CD4-positive, alpha-beta T cell treated with Interleukin-17A for 1 hour (primary cell): ENCODE measurements at places on chromosomes 12 and 14.

GRCh38 chr12:62731055-62731820 is 203.7 kb downstream of the PPM1H start:
- no peak for DNase-seq

DNA sequence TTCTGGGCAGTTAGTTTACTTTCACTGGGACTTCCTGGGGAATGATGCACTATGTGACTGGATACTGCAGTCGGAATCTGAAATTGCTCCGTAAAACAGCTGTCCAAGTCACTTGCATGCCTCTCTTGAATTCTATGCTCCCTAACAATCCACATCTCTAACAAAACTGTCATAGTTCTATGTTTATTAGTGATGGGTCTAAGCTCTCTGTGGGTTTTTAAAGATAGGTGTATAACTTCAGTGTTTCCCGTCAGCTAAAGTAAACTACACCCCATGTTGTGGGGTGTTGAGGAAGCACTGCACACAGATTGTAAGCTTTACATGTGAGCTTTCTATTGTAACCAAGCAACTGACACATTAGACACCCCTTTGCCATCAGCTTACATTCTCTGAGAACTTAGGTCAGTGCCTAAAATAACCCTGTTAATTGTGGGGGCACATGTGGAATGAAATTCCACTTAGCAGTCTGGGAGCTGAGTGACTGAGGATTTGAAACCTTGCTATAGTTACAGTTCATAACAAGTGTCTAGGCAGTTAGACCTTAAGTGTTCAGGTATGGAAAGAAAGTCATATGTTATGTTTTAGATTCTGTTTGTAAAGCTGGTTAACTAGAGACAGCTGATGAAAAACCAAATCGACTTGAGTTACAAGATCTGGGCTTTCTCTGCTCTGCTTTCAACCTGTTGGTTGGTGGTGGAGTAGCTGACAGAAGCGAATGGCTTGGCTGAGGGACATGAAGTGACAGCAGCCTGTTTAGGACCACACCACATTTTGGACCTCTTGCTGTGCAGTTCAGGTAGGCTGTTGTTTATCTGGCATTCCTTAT is 165.7 kb downstream of the AKAP6 start:
- no peak for DNase-seq

DNA sequence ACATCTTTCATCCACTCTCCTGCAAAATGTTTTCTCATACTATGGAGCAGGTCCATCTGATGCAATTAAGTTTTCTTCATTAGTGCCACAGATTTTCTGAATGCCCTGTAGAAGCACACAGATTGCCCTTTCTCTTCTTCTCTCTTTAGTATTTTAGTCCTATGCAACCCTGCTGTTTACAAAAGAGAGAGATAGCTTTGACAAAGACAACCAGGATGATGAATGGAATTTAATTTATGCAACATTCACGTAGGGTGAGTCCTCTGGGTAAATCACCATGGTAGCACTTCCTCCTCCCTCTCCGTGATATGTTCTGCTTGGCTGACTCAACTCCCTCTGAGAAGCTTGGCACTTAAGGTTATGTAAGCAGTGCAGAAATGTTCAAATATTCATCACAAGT is 400.9 kb upstream of the PDE3A start:
- DNase-seq: no peak

GRCh38 chr12:80766897-80767296 is 50.2 kb downstream of the MYF5 start:
- DNase-seq: no peak

DNA sequence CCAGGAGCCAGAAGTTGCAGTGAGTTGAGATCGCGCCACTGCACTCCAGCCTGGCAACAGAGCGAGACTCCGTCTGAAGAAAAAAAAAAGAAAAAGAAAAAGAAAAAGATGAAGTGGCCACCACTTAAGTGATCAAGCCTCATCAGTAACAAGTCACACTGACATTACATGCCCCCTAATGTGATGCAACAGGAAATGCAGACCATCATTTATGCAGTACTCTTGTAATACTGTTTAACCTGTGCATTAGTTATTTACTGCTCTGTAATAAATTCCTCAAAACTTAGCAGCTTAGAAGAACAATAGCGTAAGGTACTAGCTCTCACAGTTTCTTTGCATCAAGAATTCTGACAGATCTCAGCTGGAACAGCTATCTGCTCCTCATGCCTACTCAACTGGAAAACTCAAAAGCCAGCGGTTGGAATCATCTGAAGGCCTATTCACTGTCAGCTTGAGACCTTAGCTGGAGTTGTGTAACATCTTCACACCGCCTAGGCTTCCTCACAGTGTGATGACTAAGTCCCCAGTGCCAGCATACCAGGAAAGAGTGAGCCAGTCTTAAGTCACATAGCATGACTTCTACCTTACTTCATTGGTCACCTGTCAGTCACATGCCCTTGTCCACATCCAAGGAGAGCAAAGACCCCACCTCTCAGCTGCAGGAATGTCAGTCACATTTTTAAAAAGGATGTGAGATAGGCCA is 31.5 kb downstream of the EPS8 start:
- DNase-seq: no peak

GRCh38 chr12:18640321-18640955 is 97.4 kb downstream of the PLCZ1 start:
- no peak for DNase-seq

DNA sequence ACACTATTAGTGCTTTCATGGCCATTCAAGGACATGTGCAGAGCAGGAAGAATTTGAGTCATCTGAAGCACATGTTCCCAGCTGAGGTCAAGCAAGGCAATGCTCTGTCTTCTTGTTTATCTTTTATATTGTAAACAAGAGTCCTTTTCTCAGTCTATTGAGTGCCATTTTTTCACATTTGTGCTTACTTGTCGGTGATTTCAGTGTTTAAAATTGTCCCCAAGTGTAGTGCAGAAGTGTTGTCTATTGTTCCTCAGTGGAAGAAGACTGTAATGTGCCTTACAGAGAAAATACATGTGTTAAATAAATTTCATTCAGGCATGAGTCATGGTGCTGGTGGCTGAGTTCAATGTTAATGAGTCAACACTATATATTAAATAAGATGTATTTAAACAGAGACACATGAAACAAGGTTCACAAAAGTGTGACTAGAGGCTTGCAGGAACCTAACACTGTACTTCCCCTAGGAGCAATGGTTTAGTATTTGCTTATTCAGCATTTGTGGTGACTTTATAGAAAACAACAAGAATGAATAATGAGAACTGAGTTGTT is 391.1 kb downstream of the LRIG3 start:
- no peak for DNase-seq

- DNase-seq: no peak
These were observed 3.1 kb downstream of the DDIT3 start for GRCh38 chr12:57517187-57517586.

DNA sequence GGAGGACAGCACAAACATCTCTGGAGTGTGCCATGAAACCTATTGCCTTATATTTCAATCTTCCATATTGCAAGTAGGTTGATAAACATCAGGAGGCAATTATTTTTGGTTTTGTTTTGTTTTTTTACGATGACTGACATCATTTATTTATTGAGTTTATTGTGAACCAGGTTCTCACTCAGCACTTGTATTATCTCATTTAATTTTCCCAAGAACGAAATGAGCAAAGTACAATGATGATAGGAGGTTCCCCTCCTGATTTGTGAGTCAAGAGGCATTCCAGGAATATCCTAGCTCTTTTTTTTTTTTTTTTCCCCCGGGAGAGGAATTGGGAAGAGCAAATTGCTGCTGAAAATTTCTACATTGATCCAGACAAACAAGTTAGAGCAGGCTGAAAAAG is 4.7 kb downstream of the SOCS2 start:
- DNase-seq: no peak

DNA sequence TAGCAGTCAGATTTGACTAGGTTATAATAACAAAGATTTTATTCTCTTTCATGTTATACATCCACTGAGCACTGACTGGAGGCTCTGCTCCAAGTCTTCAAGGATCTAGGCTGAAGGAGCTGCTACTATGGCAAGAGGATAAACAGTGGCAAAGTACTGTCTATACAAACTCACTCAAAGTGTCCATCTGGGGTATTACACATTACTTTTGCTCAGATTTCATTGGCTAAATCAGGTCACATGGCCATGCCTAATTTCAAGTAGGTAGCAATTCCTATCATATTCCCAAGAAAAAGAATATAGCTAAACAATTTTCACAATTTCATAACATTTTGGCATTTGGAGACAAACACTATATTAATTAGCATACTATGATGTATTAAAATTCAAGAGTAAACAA is 40.9 kb downstream of the CDK17 start:
- no peak for DNase-seq

DNA sequence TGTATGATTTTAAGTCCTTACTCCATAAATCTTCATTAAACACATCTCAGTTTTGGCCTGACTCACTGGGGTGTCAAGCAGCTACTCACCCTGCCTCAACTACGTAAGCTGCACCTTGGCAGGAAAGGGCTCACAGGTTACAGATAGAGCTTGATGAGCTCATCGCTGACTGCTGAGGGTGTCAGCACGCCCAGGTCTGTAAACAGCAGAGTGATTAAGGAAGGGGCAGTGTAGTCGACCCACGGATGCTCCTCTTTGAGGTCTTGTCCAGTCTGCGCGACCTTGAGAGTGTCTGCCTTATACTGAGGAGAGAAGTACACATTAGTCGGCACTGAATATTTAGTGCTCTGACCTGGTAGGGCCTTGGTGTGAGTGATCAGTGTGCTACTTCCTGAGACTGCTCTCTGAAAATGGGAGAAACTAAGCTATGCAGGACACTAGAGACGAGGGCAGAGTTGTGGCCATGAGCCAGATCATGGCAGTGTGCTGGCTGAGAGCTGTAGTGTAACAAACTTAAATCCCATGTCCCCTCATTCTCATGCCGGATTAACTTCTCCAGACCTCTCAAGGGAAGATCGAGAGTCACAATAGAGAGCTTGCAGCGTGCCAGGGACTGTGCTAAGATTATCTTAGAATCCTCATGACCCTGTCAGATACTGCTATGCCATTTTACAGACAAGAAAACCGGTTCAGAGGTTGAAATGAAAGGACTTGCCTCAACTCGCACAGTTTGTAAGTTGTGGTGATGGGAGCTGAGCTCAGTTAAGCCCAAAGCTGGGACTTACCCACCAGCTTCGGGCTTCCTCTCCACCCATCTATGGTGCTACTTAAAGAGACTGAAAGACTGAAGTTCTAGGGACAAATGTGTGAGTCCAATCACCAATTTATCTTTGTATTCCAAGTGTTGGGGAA is 11.6 kb downstream of the EIF2B1 start:
- DNase-seq: no peak

GRCh38 chr14:38547961-38548490 is 292.1 kb upstream of the CLEC14A start:
- DNase-seq: no peak

DNA sequence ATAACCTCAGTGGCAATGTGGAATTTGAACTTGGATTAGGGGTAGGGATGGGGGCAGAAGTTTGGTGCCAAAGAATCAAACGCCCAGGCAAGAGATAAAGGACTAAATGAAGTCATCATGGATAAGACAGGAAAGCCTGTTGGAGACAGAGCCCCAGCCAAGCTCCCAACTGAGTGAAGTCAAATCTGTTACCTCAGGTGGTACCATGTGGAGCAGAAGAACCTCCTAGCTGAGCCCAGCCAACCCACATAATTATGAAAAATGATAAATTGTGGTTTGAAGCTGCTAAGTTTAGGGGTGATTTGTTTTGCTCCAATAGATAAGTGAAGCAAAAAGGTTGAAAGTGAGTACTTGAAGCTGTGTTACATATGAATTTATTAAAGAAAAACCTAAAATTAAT is 66.1 kb downstream of the SMOC1 start:
- no peak for DNase-seq

- DNase-seq: peak; percentile 71
These were observed 101.1 kb upstream of the DCD start for GRCh38 chr12:54749191-54749818.

- peak; percentile 59 for DNase-seq
These were observed 35.2 kb upstream of the PCNX1 start for GRCh38 chr14:70871863-70872677.
